Erythroblast (primary cell): ENCODE measurements at places on chromosomes 16 and 17.

- no peak for DNase-seq
Observed at GRCh38 chr16:82070656-82071369, 35.8 kb downstream of the HSD17B2 start.

GRCh38 chr17:78477913-78478756 lies 99.1 kb downstream of the DNAH17 start:
- DNase-seq = no peak

GRCh38 chr17:32943206-32943605 lies 15.3 kb downstream of the TMEM98 start:
- no peak for DNase-seq

DNA sequence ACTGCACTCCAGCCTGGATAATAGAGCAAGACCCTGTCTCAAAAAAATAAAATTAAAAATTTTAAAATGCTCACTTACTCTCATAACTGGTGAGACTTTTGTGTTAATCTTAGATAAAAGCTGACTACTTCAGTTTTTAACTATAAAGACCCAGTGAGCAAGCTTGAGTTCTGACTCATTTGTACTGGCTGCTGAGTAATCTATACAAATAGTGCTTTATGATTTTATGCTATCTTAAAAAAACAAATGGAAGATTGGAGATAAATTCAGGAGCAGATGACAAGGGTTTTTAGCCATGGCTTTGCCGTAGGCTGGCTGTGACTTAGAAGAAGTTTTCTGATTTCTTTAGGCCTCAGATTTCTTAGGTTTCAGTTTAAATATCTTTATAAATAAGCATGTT lies 30.5 kb downstream of the SNTB2 start:
- DNase-seq = no peak

DNA sequence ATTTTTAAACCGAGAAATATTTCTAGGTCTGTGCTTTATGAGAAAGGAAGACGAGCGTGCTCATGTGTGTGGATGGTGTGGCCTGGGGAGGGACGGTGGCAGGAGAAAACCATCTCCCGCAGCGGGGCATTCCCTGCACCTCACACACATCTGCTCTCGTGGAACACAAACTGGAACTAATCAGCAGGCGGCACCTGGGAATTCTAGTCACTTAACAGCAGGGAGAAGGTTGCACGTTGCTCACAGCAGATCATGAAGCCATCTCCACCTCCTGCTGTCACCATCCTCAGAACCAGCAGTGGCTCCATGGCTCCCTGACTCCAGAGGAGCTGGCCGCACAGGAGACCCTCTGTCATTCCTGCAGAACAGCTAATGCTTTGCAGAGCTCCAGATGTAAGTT lies 35.2 kb downstream of the ADCY9 start:
- no peak for DNase-seq

DNA sequence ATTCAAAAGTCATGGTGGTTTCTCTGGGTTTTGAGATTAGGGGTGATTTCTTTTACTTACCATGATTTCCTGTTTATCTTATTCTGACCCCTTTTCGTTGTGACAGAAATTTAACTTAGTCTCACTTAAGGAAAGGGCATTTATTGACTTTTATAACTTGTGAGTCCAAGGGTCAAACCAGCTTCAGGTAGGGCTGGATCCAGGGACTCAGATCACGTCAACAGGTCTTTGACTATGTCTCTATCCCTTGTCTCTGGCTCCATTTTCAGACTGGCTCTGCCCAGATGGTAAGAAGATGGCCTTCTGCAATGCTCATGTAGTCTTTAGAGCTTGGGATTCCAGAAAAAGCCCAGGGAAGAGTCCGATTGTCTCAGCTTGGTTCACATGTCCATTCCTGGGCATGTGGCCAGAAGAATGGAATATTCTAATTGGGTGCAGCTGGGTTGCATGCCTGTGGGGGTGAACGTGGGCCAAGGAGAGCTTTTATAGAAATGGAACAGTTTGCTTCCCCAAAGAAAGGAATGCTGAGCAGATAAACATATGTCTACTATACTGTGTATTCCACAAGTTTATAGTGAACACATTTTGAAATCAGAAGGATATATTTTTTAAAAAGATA lies 13.4 kb downstream of the USP43 start:
- DNase-seq = no peak

DNA sequence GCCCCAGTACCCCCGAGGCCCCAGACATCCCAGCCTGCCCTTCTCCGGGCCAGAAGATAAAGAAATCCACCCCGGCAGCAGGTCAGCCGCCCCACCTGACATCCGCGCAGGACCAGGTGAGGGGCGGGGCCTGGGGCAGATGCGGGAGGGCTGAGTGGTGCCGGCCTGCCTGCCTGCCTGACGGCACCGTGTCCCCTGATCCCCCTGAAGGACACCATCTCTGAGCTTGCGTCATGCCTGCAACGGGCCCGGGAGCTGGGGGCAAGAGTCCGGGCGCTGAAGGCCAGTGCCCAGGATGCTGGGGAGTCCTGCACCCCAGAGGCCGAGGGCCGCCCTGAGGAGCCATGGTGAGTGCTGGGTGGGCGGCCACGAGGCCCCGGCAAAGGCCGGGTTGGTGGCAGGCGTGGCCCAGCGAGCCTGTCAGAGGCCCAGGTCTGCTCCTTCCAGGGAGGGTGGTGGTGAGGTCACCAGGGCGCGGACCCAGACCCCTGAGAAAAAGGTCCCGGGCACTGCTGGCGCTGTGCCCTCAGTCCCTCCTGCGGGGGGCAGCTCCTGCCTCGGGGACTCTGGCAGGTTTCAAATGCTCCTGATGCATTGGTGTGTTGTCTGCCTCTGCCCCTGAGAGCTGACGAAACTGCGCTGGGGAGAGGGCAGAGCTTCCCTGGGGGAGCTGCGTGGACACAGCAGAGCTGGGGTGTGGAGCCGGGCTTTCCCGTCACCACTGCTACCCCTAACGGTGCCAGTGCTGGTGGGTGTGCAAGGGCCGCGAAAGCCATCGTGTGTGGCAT lies 1.2 kb downstream of the CDT1 start:
- DNase-seq = peak; percentile 64

DNA sequence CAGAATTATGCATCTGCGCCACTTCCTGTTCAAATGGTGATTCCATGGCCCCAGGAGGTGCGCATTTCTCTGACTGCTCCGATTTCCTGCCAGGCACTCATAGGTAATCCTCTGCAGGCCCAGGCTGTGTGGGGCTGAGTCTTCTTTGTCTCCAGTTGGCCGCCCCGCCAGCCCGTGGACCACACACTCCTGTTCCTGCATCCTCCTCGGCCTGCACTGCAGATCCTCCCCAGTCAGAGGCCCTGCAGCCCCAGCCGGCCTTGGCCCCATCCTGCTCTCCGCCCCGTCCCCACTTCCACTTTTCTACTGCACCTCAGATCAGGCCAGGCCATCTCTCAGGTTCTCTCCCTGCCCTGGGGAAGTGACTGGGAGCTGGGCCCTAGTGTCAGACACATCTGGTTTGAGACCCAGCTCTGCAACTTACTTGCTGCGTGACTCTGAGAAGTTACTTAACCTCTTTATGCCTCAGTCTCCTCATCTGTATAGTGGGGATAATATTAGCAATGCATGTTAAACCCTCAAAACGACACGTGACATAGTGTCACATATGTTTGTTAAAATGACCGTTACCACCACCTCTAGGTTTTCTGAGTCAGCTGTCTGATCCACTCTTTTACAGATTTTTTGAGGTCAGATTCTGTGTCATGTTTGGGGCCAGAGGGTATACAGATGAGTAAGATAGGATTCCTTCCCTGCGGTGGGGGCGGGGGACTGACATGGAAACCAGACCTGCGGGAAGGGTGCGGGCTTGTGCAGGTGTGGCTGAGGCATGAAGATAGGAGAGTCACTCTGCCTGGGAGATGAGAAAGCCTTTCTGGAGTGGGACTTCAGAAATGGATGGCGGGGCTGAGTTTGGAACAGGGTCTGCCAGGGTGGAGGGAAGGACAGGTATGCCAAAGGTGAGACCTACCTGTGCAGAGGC lies 12.8 kb downstream of the RAB11FIP4 start:
- DNase-seq = no peak

DNA sequence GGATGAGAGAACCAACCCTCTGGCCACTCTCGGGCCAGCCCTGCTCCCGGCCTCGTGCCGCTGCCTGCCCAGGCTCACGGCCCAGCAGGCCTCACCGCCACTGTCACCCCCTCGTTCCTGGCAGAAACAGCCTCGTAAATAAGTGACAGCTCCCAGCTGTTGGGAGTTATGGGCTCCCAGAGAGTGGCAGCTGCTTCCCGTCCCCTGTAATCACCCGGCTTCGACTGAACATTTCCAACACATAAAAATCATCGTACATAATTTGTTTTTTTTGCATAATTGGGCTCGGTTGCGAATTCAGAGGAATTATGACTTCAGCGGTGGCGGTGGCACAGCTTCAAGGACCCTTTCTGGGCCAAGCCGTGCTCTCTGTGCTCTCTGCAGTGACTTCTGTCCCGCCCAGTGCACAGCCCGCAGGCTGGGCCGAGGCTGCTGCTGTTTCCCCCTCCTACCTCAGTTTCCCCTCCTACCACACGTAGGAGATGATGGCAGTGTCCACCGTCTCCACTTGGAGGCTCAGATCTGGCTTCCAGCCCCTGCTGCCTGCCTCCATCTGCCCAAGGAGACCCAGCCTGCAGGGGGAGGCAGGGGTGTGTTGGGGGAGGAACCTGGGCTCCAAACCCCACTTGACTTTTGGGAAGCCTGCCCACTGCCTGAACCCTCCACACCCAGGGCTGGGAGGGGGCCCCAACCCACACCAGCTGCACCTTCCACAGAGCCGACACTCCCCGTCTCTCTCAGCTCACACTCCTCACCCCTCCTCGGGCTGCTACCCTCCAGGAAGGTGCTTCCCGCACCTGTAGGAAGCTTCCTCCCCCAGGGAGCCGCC lies 84.9 kb downstream of the RTN4RL1 start:
- no peak for DNase-seq

DNA sequence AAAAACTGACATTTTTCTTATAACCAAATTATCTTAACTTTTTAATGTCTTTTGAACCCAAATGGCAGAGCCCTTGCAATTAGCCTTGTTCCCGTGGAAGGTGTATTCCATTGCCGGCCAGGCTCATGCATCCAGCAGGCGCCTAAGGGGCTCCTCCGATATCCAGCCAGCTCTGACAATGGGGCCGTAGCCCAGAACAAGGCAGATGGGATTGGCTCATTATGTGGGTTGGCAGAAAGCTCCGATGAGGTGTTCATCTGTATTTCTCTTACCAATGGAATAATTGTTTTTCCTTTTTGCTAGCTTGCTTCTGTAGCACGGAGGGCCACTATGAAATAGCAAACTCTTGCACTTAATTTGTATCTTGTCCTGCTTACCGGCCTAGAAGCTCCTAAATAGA lies 208.2 kb upstream of the CHMP6 start:
- DNase-seq = no peak

GRCh38 chr17:9880582-9880999 lies 24.5 kb downstream of the RCVRN start:
- DNase-seq = no peak

GRCh38 chr17:42097691-42098631 lies at the start of gene ZNF385C:
TSS of gene ZNF385C (minus strand) at chr17:42098473. CDS start at chr17:42063056, 35,417 bp downstream.
- DNase-seq = no peak

GRCh38 chr17:36017799-36018198 lies at the start of gene CCL23:
TSS of gene CCL23 (minus strand) at chr17:36017972. CDS start at chr17:36017897, 75 bp downstream.
- DNase-seq = no peak

GRCh38 chr17:7380321-7380720 lies 568 bp upstream of the TNK1 start:
- DNase-seq = no peak

DNA sequence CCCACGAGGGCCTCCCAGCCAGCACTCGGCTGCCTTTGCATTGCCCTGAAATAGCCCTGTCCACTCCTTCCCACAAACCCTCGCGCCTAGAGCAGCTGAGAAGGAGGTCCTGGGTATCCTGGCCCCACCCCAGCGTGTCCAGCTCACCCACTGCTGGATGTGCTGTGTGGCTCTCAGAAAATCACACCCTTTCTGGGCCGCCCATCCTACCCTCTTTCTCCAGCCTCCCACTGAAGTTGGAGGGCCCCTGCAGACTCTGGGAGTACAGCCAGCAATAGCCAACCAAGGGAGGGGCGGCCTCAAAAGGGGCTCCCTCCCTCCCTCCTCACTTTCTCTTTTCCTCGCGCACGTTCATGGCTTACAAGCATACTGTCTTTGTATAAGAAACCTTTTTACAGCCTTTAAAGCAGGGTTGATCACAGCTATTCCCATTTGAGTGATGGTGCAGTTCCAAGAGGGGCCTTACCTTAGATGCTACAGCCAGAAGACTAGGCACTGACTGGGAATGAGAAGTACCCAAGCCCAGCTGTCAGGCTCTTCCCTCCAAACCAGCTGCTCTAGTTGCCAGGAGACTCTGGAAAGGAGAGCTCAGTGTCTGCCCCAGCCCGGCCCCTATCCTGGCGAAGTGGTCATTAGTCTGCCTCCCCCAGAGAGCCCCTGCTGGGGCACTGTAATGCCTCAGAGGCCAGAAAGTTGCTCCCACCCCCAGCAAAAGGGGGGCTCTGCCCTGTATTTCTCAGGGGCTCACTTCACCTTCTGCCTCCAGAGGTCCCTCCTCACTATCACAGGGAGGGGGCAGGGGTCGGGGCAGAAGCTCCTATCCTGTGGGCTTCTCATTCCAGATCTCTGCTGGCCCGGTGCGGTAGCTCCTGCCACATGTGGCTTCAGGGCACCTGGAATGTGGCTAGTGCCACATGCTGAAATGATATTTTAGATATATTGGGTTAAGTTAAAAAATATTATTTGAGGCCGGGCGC lies 38.1 kb downstream of the DCAKD start:
- no peak for DNase-seq

DNA sequence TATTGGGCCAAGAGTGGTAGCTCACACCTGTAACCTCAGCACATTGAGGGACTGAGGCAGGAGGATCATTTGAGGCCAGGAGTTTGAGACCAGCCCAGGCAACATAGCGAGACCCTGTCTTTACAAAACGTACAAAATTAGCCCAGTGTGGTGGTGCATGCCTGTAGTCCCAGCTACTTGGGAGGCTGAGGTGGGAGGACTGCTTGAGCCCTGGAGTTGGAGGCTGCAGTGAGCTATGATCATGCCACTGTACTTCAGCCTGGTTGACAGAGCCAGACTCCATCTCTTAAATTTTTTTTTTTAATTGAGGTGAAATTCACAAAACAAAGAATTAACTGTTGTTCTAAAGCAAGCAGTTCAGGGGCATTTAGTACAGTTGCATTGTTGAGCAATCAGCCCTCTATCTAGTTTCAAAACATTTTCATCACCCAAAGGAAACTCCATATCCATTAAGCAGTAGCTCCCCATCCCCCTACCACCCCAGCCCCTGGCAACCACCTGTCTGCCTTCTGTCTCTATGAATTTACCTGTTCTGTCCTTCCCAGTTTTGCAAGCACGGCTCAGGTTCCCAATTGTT lies 15.6 kb downstream of the SNX29 start:
- no peak for DNase-seq
